Lung microvascular endothelial cell (primary cell): ENCODE measurements at places on chromosomes 16 and 17.
A peak's percentile ranks its signal among the peaks of the same experiment; 100 is the strongest.

DNA sequence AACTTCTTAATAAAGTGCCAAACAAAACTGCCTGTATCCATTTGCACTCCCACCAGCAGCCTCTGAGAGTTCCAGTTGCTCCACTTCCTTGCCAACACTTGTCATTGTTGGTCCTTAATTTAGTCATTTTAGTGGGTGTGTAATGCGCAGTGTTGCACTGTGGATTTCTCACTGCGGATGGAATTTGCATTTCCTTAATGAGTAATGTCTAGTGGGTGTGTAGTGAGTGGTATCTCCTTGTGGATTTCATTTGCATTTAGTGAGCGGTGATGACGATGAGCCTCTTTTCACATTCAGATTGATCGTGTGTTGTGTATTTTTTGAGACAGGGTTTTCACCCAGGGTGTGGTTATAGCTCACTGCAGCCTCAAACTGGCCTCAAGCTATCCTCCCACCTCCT lies 4.1 kb upstream of the MSLN start:
- no peak for DNase-seq

DNA sequence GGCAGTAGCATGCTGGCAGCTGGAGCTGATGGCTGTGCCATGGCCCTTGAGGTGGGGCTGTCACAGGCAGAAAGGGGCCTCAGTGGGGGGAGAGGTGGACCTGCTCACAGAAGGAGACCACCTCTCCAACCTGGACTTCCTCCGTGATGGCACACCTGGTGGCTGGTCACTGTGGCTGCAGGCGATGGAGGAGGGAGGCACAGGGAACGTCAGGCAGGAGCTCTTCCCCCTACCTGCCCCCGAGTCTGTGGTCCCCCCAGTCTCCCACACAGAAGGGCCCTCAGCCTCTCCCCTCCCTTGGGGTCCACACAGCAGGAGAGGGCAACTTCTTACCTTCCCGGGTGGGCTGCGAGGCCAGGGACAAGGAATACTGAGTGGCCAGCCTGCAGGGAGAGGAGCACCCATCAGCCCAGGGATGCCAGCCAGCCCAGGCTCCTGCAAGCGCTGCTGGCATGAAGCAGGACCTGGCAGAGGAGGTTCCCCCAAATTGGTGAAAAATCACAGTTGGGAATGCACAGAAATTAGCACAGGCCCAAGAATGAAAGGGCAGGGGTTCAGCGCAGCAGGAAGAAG lies 96.5 kb downstream of the GOSR1 start:
- no peak for DNase-seq

DNA sequence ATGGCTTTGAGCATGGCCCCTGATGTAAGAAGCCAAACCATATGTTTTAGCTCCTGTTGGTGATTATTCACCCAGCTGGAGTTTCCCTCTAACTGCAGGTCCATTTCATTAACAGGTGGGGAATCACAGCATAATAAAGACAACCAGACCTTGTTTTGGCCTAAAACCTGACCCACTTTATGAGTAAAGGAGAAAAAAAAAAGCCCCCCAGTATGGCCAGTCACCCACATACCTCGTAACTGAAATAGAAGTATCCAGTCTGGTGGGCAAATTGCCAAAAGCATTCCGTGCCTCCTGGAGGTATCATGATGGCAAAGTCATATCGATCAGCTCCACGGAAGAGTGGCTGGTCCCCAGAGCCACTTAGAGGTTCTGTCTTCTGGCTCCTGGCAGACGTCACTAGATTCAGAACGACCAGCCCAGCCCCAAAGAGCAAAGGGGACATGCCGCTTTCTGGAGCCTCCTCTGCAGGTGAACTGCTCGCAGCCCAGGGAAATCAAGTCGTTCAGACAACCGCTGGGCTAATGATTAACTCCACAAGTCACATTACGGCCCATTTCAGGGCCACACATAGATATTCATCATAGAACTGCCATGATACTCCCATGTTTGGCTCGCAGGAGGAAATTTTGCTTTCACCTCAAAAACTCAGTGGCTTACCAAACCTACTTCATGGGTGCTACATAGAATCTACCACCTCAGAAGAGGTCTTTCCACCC lies at the start of gene TMED6:
TSS of gene TMED6 (minus strand) at position 478 of the 719 bp plus-strand sequence. CDS start at position 445, 33 bp downstream.
- DNase-seq = no peak

DNA sequence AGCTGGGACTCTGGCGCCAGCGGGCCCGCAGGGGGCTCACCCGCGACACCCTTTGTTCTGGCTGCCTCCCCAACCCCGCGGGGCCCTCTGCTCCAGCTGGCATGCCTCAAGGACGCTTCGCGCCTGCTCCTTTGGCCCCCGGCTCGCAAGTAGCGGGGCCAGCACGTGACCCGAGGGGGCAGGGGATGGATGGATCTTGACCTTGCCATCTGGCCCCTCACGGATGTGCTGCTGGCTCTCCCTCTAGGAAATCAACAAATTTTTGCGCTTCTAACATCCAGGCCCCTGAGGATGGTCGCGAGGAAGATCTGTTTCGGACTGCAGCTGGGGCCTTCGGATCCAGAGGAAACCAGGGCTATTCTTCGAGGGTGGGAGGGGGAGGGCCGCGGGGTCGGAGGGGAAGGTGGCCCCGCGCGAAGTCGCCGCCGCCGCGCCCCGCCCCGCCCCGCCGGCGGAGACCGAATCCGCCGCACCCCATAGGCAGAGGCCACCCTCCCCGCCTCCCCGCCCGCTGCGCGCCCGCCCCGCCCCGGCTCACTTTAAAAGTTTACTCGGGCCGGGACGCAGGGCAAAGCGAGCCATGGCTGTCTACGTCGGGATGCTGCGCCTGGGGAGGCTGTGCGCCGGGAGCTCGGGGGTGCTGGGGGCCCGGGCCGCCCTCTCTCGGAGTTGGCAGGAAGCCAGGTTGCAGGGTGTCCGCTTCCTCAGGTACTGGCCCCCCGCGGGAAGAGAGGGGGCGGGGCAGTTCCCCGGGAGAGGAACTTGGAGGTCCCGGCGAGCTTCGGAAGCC lies at the start of gene ACSF2:
TSS of gene ACSF2 (plus strand) at position 537 of the 790 bp plus-strand sequence. CDS start at position 581, 44 bp downstream.
- DNase-seq = peak; percentile 51

DNA sequence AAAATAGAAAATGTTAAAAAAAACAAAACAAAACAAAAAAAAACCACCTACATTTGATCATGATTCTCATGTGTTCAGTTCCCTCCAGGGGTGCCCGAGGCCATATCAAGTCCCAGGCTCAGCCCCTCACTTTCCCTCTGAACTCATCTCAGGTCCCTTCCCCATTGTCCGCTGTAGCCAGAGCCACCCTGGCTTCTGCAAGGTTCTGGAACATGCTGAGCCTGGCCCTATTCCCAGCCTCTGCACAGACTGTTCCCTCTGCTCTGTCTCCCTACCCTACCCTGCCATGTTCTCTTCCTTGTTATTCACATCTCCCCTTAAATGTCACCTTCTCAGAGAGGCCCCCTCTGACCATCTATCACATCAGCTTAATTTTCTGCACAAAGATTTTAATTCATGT lies 46.9 kb downstream of the TK2 start:
- no peak for DNase-seq

DNA sequence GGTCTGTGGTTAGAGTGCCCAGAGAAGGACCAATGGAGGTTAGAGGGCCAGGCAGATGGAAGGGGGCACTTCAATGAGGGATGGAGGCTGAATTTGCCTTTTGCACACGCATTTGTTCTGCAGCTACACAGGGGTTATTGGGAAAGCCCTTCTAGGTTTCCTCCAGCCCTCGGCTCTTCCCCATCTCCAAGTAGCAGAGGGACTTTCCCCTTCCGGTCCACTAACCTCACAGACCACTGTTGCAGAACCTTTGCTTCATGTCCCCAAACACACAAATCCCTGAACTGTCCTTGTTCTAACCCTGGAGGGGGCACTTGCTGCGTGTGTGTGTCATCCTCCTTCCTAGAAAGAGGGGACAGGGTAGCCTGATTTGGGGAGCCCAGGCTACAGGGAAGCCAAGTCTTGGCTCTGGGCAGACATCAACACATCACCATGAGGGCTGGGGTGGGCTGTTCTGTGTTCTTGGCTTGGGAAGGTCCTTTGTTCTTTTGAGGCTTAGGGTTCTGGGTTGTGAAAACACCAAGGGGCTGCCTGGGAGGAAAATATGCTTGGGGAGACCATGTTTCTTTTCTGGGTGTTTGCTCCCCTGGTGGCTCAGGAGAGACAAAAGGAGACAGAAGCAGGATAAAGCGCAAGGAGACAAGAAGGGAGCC lies 7.3 kb upstream of the NR1D1 start:
- peak; percentile 40 for DNase-seq

- DNase-seq = peak; percentile 86
These were observed 24.3 kb upstream of the CRISPLD2 start for GRCh38 chr16:84795329-84796053.

DNA sequence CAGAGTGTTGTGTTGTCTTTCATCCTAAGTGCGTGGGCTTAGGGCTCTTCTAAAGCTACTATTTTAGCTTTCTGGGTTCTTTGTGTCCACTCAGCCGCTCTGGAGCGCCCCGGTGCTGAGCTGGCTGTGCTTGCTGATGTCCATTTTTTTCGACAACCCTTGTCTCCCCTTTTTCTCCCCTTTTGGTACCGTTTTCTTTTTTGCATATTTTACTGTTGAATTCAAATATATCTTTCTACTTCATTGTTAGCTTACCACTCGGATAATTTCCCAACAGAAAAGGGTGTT lies 1.2 kb downstream of the SRRM2 start:
- peak; percentile 27 for DNase-seq

DNA sequence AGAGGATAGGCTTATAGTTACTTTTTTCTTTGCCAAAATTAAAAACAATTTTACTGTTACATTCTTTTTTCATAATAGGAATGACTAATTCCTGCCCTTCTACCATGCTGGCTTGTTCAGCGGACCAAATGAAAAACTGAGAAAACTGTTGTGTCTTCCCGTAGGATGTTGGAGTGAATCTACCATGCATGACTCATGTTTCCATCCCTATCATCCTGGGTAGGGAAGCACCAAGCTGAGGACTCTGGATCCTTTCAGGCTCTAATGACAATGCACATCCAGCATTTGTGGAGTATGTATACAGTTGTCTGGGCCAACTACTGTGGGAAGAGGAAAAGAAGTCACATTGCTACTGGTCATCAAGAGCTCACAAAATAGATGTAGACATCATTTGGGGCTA lies 41.1 kb upstream of the DHX8 start:
- peak; percentile 24 for DNase-seq

DNA sequence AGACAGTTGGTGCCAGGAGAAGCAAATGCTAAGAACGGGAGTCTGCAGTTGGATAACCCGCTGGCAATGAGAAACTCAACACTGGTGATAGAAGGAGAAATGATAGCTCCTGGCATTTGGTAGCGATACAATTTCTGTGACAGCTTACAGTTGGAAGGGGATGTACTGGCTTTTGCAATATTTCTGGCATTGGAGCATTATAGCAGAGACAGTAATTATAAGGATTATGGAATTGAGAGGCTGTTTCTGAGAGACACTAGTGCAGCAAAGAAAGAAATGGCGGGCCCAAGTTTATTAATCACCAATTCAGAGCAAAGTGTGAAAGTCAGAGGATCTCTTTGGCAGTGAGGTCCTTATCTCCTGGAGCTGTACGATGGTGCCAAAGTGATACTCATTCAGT lies 16.1 kb upstream of the SDK2 start:
- DNase-seq = no peak

GRCh38 chr16:84434800-84435199 lies 66.5 kb downstream of the ATP2C2 start:
- no peak for DNase-seq

- no peak for DNase-seq
These were observed 14.0 kb downstream of the LAT start for GRCh38 chr16:28998837-28999236.

- no peak for DNase-seq
These were observed 26.9 kb downstream of the BANP start for GRCh38 chr16:87978127-87978526.

- no peak for DNase-seq
These were observed 54.3 kb upstream of the CNTNAP4 start for GRCh38 chr16:76222853-76223252.

- DNase-seq = no peak
These were observed 31.9 kb downstream of the POLR2A start for GRCh38 chr17:7515911-7516610.

DNA sequence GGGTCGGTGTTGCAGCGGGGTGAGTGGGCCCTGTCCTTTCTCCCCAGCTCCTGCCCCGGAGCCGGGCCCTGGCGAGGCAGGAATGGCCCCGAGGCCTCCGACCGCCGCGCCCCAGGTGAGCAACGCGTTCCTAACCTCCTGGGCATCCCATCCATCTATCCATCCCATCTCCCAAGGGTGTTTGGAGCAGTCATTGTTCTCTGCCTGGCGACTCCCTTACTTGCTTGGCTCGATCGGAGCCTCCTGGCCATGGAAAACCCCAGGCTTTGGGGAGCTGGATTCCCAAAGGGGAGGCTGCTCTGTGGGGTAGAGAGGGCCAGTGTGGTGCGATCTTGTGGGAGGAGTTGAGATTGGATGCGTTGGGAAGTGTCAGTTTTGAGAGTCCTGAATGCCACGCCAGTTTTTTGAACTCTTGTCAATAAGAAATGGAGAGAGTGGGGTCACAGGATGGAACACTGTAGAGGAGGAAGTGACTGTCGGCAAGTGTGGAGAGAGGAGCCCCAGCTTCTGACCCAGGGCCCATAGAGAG lies 684 bp downstream of the ZFP90 start:
- no peak for DNase-seq

DNA sequence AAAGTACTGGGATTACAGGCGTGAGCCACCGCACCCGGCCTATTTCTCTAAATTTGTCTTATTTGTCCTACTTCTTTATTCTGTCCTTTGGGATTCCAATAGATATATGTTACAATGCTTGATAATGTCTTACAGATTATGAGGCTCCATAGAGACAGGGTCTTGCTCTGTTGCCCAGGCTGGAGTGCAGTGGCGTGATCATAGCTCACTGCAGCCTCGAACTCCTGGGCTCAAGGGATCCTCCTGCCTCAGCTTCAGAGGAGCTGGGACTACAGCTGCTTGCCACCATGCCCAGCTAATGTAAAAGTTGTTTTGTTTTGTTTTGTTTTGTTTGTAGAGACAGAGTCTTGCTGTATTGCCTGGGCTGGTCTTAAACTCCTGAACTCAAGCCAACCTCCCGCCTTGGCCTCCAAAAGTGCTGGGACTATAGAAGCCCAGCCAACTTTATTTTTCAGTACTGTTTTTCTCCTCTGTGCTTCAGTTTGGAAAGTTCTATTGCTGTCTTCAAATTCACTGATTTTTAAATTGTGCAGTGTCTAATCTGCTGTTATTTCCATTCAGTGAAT lies 10.3 kb downstream of the ANKRD13B start:
- DNase-seq = no peak

- no peak for DNase-seq
These were observed 6.0 kb upstream of the ARL5C start for GRCh38 chr17:39171933-39172332.

DNA sequence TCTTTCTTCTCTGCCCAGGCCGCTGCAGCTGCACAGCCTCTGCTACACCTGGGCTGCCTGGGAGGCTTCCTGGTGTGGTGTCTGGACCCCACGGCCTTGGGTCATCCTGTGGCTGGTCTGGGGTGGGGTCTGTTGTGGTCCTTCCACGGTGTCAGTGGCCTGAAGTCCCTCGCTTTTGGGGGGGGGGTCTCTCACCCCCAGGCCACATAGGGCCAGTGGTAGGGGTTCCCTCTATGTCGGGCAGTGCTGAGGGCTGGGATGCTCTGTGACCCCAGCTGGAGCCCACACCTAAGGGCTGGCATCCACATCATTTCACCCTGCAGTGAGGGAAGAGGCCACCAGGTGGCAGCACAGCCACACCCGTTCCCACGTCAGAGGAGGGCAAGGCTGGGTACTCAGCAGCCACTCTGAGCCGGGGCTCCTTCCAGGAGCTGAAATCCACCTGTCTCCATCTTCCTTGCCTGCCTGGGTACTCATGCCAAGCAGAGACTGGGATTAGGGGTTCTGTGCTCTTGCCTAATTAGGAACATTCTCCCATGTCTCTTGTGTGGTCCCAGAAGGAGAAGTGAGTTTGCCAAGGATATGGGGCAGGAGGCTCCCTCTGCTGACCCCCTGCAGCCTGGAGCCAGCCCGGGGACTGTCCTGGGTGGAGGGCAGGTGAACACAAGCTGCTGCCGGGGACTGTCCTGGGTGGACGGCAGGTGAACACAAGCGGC lies 13.0 kb downstream of the ENGASE start:
- peak; percentile 66 for DNase-seq
